ENCODE measurements at places on chromosomes 11 and 22. TPM values are rescaled to one million over a fixed set of nuclear protein-coding genes. Genes with fewer than 3 reads are reported as not detected.

- H3K4me3 ChIP-seq = no peak overlapping the region
- no peaks in the 10 kb centered on the region for H3K36me3 ChIP-seq
- H3K27me3 ChIP-seq = peaks cover 2% of the 10 kb centered on the region
- H3K27ac ChIP-seq = no peak overlapping the region
- H3K4me1 ChIP-seq = no peaks in the 10 kb centered on the region
These were observed 2.0 kb downstream of the PDGFD start for GRCh38 chr11:104161751-104162450.

MYO7A gene
- 1.4 TPM for polyA plus RNA-seq

GRCh38 chr22:46269564-46269963, 1.8 kb downstream of the TTC38 start:
- no peak for DNase-seq
- peaks cover 16% of the 10 kb centered on the region for H3K36me3 ChIP-seq
- peaks cover 14% of the 10 kb centered on the region for H3K4me1 ChIP-seq

- no peaks in the 10 kb centered on the region for H3K4me1 ChIP-seq
These were observed 96.1 kb downstream of the SLC1A2 start for GRCh38 chr11:35323076-35323868.

- peak overlapping the region; percentile 92 for H3K27ac ChIP-seq
- DNase-seq = peak; percentile 73
- H3K4me3 ChIP-seq = no peak overlapping the region
- no peaks in the 10 kb centered on the region for H3K36me3 ChIP-seq
These were observed 19.4 kb downstream of the TEAD1 start for GRCh38 chr11:12693479-12694182.

DNA sequence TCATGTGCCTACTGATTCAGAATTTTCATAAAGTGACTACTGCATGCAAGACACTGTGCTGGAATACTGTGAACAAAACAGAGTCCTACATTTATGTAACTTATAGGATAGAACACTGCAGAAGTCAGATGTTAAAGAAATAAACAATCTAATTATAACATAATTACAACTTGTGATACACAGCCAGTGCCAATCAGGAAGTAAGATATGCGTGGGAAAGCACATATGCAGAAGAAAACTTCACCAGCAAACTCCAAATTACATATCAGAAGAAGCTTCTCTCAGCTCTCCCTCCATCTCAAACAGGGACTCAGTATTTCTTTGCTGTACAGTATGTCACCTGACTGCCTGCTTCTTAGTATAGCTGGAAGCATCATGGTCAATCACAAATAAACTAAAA, 37.4 kb downstream of the PAK1 start:
- no peak overlapping the region for H3K27ac ChIP-seq
- H3K27me3 ChIP-seq = no peaks in the 10 kb centered on the region
- no peaks in the 10 kb centered on the region for H3K36me3 ChIP-seq
- H3K4me1 ChIP-seq = peaks cover 4% of the 10 kb centered on the region

OSBPL5 gene
- polyA plus RNA-seq = 1.6 TPM

DNA sequence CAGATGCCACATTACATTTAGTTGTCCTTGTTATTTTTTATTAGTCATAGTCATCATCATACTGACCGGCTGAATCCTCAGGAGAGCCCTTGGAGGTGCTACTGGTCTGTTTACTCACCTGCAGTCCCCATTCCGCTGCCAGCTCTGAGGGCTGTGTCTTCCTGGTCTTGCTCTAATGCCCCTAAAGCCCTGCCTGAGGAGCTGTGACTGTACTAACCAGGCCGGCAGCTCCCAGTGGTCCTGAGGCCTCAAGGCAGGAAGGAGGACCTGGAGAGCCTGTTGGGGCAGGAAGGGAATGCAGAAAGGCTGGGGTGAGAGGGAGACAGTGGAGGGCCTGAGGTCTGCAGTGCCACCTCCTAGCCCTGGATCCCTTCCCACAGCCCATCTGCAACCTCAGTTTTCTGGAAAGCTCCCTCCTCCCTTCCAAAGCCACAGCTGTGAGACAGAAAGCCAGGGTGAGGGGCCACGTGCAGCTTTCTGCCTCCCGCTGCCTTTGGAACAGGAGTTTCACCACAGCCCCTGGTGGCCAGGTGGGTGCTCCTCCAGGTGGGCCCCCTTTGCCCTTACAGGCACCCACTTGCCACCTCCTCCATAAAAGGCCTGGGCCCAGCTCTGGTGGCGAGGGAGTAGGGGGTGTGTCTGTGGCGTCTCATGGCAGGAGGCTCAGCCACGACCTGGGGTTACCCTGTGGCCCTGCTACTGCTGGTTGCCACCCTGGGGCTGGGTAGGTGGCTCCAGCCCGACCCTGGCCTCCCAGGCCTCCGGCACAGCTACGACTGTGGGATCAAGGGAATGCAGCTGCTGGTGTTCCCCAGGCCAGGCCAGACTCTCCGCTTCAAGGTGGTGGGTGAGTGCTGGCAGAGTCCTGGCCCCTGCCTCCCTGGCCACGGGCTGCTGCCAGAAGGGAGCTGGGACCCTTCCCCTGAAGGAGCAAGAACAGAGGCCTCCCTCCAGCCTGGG, at the start of gene ZP1:
Gene ZP1 (plus strand): TSS at position 632 of the 960 bp plus-strand sequence. CDS start 20 bp downstream, at position 652.
- no peaks in the 10 kb centered on the region for H3K4me1 ChIP-seq
- no peak for DNase-seq
- H3K27ac ChIP-seq = no peak within 1 kb of the TSS
- no peaks in the 10 kb centered on the region for H3K36me3 ChIP-seq
- no peak within 1 kb of the TSS for H3K4me3 ChIP-seq

DNA sequence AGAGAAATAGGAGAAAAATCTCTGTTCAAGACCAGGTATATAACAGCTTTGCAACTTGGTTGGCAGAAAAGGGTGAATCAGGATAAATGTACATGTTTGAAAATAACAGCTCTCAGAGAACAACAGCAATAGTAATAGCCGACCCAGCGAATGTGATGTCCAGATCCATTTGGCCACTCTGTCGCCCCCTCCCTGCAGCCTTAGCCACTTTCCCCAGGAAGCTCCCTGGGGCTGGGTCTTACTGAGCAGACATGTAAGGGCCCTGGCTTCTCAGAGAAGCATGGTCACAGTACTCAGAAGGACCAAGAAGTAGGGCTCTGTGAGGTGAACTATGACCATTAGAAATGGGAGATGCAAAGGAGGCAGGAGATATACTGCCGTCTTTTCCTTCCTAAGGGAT, 154.1 kb upstream of the SNX19 start:
- no peak overlapping the region for H3K4me3 ChIP-seq
- H3K27ac ChIP-seq = no peak overlapping the region
- no peak for DNase-seq
- H3K4me1 ChIP-seq = no peaks in the 10 kb centered on the region

GRCh38 chr11:126607374-126607773, 251.9 kb downstream of the ST3GAL4 start:
- peaks cover 5% of the 10 kb centered on the region for H3K27me3 ChIP-seq
- H3K4me3 ChIP-seq = no peak overlapping the region
- peak; percentile 42 for DNase-seq
- H3K4me1 ChIP-seq = no peaks in the 10 kb centered on the region
- H3K36me3 ChIP-seq = no peaks in the 10 kb centered on the region

DNA sequence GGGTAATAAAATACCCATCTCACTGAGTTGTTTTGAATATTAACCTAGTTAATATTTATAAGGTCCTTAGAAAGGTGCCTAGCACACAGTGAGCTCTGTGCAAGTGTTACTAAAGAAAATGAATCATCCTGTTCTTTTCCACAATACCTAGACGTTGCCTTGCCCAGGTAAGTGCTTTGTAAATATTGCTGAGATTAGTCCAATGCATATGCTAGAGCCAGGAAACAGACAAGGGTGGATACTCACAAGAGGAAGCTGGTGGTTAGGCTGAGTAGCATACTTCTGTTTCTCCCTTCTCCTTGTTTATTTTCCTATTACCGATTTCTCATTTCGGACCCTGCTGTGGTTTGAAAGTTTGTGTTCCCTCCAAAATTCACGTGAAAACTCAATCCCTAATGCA, 58.1 kb upstream of the BARX2 start:
- no peak overlapping the region for H3K4me3 ChIP-seq
- H3K27me3 ChIP-seq = no peaks in the 10 kb centered on the region
- peak overlapping the region; percentile 95 for H3K27ac ChIP-seq
- H3K4me1 ChIP-seq = peaks cover 7% of the 10 kb centered on the region
- peak; percentile 48 for DNase-seq
- no peaks in the 10 kb centered on the region for H3K36me3 ChIP-seq

SEPTIN3 gene
- polyA plus RNA-seq = 1.2 TPM

DNA sequence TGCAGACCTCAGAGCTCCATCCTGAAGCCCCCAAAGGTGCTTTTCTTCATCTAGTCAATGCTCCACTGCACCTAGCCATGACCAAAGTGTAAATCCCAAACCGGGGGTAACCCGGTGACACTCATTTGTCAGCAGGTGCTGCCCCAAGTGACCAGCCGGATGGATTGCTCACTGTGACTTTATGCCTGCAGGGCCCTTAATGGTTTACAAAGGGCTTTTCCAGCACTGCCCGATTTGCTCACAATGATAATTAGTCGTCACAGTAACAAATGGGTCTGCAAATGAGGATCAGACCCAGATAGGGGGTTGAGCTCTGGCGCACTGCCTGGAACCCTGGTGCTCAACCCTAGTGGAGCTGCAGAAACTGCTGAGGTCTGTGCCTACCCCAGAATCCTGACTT, 45.7 kb upstream of the CD5 start:
- H3K4me3 ChIP-seq = no peak overlapping the region
- no peak overlapping the region for H3K27ac ChIP-seq
- no peaks in the 10 kb centered on the region for H3K36me3 ChIP-seq
- no peak for DNase-seq
- no peaks in the 10 kb centered on the region for H3K27me3 ChIP-seq

CEND1 gene
- not detected for polyA plus RNA-seq

- H3K27ac ChIP-seq = no peak overlapping the region
- H3K27me3 ChIP-seq = no peaks in the 10 kb centered on the region
- H3K4me3 ChIP-seq = no peak overlapping the region
- H3K4me1 ChIP-seq = no peaks in the 10 kb centered on the region
- H3K36me3 ChIP-seq = no peaks in the 10 kb centered on the region
These were observed 24.5 kb upstream of the BLID start for GRCh38 chr11:122140500-122140899.

- peak; percentile 6 for DNase-seq
- H3K36me3 ChIP-seq = peaks cover 2% of the 10 kb centered on the region
- H3K27me3 ChIP-seq = no peaks in the 10 kb centered on the region
- H3K4me3 ChIP-seq = no peak overlapping the region
These were observed 22.0 kb downstream of the ATG13 start for GRCh38 chr11:46639197-46639839.

- H3K4me3 ChIP-seq = no peak overlapping the region
- H3K27me3 ChIP-seq = no peaks in the 10 kb centered on the region
- H3K27ac ChIP-seq = no peak overlapping the region
- peaks cover 2% of the 10 kb centered on the region for H3K4me1 ChIP-seq
- H3K36me3 ChIP-seq = peaks cover 2% of the 10 kb centered on the region
These were observed 81.7 kb downstream of the SWAP70 start for GRCh38 chr11:9745411-9746211.

DNA sequence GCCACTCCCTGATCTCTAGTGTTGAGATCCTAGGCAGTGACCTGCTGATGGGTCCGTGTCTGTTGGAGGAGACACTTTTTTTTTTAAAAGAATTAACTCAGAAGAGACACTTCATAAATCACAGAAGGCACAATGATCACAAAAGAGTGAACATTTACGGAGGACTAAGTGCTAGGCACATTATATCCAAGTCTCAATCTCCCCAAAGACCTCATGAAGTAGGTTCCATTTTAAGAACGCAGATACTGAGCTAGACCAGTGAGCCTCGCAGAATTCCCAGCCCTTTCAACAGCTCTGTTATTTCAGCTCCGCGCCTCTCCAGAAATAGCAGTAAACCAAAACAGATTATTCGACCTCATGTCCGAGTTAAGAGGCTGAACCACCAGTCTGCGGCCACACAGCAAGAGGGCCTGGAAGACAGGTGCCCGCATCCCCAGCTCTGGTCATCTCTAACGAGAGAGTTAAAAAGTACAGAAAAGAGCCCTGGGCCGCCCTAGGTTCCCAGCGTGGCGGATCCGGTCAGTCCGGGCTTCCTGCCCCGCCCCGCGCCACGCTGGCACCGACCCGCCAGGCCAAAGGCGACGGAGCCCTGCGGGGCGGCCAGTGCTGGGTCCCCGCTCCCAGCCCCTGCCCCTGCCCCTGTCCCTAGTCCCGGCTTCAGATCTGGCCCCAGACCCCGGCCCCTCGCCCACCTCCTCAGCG, 612 bp downstream of the XBP1 start:
- peak overlapping the region; percentile 99 for H3K27ac ChIP-seq
- H3K27me3 ChIP-seq = no peaks in the 10 kb centered on the region
- peak; percentile 79 for DNase-seq
- peaks cover 14% of the 10 kb centered on the region for H3K4me1 ChIP-seq
